NCI-H1105 treated with DMSO at 0.1 percent for 48 hours (cell line): ENCODE measurements at places on chromosomes 6 and 20.
A peak's percentile ranks its signal among the peaks of the same experiment; 100 is the strongest.

DNA sequence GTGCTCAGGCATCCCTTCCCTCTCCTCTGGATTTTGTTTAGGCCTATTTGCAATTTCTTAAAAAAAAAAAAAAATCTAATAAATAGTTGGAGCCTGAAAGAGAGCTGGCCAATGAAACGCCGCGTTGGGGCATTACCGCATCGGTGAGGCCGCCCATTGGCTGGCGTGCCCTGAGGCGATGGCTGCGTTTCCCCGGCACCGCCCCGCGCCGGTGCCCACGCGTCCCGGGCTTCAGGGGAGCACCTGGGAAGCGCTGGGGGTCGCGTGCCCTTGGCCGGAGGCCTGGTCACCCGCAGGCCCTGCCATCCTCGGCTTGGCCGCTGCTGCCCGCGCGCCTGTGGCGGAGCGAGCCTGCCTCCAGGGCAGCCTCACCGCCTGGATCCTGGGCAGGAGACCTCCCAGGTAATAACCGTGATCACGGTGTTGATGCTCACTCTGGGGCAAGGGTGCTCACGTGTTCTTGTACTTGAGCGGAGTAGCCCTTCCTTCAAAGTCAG, 155.4 kb downstream of the NRN1 start:
- DNase-seq: no peak

GRCh38 chr20:43334080-43334479, 123.6 kb upstream of the SRSF6 start:
- DNase-seq: no peak

- DNase-seq: no peak
Observed at GRCh38 chr20:3551681-3552434, 81.0 kb downstream of the ATRN start.

GRCh38 chr6:103870970-103871369, 988.7 kb downstream of the HACE1 start:
- peak; percentile 25 for DNase-seq

- peak; percentile 54 for DNase-seq
Observed at GRCh38 chr6:87139236-87139635, 16.1 kb upstream of the ZNF292 start.

- DNase-seq: no peak
Observed at GRCh38 chr6:167793421-167793820, 33.3 kb upstream of the AFDN start.
